ENCODE measurements at places on chromosomes 3 and 15.

DNA sequence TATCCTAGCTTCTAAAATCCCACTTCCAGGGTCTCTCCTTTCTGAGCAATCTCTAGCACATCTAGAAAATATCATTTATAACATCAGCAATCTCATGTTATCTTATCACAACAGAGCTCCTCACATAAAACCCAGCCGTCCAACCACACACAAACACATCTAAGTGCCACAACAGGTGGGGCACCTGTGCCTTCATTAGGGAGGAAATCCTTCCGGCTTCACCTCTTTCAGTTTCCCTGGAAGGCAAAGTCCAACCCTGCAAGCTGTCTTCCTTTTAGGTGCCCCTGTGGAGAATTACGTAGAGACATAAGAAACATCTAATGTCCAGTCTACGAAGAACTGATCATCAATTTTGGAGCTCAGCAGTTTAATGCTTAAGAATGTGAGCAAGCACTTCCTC lies 1.6 kb downstream of the ZDHHC3 start:
- DNase-seq, result no peak

DNA sequence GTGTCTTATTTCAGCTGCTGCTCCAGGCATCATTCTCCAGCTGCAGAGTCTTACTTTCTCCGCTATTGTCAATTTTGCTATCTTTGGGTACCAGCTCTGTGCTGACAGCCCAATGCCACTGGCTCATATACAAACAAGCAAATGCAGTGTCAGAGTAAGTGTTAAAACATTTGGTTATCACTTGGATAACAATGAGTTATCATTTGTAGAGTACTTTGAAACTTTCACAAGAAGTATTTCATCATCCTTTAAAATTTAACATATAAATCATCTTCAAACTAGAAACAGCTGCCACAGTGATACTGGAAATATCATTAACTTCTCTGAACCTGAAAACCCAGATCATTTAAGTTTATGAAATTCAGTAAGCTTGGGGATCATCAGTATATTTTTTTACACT lies 13.8 kb downstream of the TSPAN3 start:
- no peak for DNase-seq

DNA sequence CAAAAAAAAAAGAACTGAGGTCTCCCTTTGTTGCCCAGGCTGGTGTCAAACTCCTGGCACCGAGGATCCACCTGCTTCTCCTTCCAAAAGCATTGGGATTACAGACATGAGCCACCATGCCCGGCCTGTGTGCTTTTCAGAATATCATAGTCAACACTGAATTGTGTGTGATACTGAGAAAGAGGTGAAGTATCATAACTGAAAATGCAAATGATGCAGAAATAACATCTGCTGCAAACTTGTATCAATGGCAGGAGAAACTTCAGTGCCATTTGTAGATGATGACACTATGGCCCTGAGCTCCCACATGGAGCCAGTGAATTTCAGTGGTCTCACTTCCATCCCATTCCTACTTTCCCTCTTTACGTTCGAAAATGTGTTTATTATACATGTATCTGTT lies 21.9 kb downstream of the IL12A start:
- no peak for DNase-seq

DNA sequence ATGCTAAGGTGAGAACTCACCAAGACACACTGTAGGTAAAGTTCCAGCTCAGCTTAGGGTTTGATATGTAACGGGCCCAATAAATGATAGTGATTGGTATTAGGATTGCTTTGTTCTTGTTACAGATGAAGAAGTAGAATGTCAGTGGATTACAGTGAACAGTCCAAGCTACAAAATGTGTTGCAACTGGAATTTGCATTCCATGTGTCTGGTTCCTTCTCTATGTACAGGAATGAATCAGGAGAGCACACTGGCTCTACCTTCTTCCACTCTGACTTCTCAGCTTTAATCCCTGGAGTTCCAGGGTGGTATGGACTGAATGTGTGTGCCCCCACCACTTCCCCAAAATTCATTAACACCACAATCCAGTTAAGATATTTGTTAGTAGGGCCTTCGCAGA lies 730.4 kb upstream of the CFAP20DC start:
- no peak for DNase-seq

- DNase-seq, result no peak
Measured at GRCh38 chr3:71078723-71079525, 504.6 kb downstream of the FOXP1 start.

GRCh38 chr15:36907295-36907694 lies 193.1 kb downstream of the MEIS2 start:
- DNase-seq, result no peak

Data from NCI-H510A treated with DMSO at 0.1 percent for 48 hours (cell line).